ENCODE measurements at places on chromosomes 2 and 18. TPM values are rescaled to one million over a fixed set of nuclear protein-coding genes. Genes with fewer than 3 reads are reported as not detected.

Gene MAPK4
- 8.9 TPM for polyA plus RNA-seq

DNA sequence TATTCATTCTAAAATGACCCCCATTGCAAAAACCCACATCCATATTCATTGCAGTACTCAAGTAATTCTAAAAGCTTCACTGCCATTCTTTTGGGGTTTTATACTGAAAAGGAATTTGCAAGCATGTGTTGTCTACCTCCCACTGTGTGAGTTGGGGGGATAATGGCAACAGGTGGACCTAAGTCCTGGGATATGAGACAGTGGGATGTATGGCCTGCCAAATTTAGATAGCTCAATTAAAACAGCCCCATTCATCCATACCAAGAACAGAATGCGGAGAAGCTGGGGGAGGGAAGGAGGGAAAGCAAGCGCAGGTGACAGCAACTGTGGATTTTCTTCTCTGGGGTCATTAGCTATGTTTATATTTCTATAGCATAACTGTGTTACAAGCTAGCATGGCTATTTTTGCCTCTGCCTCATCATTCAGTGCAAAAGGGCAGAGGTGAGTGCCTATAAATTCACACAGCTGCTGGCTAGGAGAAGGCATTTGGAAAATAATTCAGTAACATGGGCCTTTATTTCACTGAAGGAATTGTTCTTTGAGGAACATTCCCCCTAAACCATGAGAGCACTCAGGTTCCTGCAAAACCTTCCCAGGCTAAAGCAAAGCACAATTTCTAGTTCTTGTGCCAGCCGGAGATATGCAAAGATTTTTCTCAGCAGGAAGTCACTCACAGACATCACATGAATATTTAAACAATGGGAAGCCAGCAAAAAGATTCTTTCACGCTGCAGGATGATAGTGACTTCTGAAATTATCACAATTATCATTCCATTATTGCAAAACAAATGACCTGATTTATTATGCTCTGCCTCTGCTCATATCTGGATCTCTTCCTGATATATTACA is 393.9 kb upstream of the ACVR2A start:
- no peak for DNase-seq

DNA sequence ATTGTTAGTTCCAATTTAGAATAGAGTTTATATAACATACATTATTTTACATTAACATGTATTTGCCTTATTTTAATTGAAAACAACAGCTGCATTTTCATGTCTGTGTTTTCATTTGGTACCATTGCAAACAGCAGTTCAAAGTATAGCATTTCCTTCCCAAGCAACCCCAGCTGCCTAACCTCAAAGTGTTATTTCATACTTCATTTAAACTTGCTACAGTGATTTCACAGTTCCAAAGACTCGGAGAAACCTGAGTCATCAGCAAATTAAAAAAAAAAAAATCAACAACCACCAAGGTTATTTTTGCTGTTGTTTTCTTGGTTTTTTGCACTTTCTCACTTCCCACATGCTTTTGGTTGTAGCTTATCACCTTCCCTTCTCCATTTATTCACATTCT is 236.5 kb upstream of the SPHKAP start:
- no peak for DNase-seq

Gene TOGARAM2
- polyA plus RNA-seq = 2.4 TPM

- DNase-seq = no peak
Observed at GRCh38 chr2:206494061-206494460, 50.7 kb downstream of the ADAM23 start.

DNA sequence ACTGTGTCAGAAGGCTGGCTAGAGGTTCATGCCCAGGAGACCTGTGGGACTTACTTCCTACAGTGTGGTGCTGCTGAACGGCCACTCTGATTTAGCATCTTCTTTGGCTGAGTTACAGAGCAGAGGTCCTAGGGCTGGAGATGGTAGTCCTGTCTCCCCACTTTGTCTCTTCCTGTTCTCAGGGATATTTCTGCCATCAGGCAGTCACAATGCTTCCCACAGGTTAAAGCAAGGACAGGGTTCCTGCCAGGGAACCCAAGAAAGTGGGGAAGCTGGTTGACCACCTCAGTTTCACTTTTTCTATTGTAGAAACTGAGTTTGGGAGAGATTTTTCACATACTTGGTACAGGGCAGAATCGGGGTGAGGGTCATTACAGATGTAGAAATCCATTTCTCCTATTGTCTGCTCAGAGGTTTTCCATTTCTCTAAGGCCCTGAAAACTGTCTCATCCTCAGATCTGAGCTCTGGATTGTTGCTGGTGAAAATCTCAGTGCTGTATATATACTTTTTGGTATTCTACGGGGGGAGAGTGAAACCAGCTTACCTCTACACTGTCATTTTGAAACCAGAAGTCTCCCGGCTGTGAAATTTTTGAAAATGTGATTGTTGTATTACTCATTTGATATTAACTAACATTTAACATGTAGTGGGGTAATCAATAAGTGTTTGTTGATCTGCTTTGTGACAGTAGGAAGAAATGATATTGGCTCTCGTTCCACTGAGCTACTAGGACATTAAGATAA is 37.0 kb upstream of the MEP1B start:
- DNase-seq = no peak
